ENCODE measurements at places on chromosomes 1 and 21.

DNA sequence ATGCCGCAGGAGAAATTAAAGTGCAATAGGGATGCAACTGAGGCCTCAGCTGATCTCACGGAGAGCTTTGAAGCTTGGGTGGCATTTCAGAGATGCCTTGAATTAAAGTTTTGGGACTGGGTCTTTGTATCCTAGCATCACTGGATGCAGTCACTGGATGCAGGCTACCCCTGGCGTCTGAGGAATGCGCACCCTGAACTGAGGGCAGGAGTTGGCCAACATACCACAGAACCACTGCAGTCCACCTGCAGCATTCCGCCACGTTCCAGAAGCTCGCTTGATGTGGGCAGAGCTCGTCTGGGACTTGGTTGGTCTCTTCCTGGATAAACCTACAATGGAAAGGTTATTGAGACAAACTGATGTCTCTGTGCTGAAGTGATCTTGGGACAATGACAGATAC lies 34.1 kb upstream of the IGSF5 start:
- DNase-seq, result no peak

- DNase-seq, result no peak
These were observed 181.0 kb upstream of the JUN start for GRCh38 chr1:58964880-58965279.

DNA sequence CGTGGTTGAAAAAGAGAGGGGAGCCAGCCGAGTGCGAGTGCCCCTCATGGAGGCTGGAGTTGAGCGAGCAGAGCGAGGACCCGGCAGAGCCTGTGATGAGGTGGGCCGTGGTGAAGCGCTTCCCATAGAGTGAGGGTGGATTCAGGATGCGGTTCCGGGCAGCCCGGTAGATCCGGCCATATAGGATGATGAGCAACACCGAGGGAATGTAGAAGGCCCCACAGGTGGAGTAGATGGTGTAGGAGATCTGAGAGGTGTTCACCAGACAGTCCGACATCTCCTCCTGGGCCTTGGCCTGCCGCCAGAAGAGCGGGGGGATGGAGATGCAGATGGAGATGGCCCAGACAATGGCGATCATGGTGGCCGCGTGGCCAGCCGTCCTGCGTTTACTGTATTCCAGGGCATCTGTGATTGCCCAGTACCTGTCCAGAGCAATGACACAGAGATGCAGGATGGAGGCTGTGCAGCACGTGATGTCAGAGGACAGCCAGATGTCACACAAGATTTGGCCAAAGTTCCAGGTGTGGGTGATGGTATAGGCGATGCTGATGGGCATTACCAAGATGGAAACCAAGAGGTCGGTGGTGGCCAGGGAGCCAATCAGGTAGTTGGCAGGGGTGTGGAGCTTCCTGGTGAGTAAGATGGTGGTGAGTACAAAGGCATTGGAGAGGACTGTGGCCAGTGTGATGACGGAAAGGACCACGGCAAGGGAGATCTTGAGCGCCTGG lies 23.7 kb downstream of the HTR1D start:
- DNase-seq, result no peak

DNA sequence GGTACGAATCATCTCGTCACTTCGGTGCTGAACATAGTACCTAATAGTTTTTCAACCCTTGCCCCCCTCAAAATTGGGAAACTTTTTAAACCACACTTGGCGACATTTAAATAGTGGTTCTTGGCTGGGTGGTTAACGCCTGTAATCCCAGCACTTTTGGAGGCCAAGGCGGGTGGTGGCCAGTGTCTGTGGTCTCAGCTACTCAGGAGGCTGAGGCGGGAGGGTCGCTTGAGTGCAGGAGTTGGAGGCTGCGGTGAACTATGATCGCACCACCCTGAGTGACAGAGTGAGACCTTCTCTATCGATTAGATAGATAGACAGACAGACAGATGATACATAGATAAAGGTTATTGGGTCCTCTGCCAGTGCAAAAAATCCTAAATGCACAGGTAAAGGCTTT lies 55.5 kb upstream of the RASAL2 start:
- DNase-seq, result no peak

- DNase-seq, result no peak
These were observed 81.9 kb downstream of the SLC25A24 start for GRCh38 chr1:108117945-108118902.

GRCh38 chr1:1344655-1345361 lies 4.4 kb downstream of the DVL1 start:
- peak; percentile 63 for DNase-seq

- no peak for DNase-seq
These were observed 26.2 kb downstream of the NEK2 start for GRCh38 chr1:211648980-211649934.

- DNase-seq, result no peak
These were observed 679.4 kb upstream of the ADGRL2 start for GRCh38 chr1:81121306-81121705.

- DNase-seq, result no peak
These were observed 67.8 kb downstream of the PRRX1 start for GRCh38 chr1:170731566-170732251.

- DNase-seq, result peak; percentile 24
These were observed 641 bp upstream of the ZBTB21 start for GRCh38 chr21:42010507-42011495.

DNA sequence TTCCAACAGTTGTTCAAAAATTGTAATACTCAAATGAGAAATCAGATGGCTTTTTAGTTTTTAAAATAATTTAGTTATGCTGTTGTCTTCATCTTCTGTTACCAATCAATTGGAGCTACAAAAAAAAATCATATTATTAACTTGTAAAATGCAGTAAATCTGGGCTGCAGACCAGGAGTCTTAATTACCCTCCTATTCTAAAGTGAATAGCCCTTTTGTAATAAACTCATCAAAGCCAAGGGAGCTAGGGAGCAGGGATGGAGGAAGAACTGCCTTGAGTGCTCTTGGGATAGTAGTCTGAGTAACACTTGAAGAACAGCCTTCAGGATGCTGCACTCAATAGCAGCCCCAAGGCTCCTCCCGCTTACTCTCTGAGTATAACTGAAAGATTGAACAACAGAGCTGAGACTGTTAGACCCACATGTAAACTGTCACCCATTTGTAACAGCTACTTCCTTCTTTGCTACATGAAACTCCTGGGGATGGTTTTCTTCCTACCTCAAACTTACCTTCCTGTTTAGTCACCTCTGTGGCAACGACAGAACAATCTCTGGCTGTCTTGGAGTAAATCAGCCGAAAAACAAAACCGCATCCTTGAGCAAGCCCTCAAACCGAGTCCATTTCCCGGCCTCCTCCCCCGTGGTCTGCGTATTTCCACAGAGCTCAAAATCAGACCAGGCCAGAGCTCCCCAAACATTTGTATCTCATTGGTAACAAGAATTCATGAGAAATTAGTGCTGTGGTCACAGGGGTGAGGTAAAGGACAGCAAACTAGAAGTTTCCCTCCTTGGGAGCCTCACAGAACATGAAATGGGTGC lies 55.9 kb downstream of the CD58 start:
- DNase-seq, result peak; percentile 38
